ENCODE measurements at places on chromosomes 1 and 21.

DNA sequence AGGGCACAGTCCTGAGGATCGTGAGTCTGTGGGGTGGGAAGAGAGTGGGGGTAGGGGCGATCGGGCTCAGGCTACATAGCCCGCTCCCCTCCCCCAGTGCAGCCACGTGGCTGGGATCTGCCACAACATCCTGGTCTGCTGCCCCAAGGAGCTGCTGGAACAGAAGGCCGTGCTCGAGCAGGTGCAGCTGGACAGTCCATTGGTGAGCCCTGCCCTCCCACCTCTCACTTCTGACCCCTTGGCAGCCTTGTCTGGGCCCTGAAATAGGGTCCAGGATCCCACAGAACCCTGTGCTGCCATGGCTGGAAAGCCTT, 5.0 kb downstream of the CNKSR1 start:
- DNase-seq: no peak

DNA sequence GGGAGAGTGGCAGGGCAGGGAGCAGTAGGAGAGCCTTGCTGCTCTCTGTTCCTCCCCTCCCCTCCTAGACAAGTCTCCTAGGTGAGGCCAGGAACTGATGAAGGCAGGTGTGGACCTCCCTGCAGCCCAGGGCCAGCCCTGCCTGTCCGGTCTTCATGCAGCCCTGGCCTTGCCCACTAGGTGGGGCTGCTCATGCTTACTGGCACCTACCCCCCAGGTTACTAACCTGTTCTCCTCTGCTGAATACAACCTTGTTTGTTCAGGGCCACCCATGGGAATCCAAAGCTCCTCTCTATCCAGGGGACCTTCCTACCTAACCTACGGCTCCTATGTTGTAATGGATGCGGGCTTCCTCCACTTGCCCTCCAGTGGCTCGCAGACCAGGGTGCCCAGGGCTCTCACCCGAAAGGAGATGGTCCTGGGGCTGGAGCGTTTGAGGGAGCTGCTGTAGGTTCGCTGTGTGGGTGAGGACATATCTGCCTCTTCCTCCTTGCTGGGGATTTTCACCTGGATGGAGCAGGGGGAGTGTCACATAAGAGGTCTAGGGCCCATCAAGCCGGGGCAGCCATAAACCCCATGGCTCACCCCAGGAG, 7.9 kb upstream of the TNNT2 start:
- no peak for DNase-seq

DNA sequence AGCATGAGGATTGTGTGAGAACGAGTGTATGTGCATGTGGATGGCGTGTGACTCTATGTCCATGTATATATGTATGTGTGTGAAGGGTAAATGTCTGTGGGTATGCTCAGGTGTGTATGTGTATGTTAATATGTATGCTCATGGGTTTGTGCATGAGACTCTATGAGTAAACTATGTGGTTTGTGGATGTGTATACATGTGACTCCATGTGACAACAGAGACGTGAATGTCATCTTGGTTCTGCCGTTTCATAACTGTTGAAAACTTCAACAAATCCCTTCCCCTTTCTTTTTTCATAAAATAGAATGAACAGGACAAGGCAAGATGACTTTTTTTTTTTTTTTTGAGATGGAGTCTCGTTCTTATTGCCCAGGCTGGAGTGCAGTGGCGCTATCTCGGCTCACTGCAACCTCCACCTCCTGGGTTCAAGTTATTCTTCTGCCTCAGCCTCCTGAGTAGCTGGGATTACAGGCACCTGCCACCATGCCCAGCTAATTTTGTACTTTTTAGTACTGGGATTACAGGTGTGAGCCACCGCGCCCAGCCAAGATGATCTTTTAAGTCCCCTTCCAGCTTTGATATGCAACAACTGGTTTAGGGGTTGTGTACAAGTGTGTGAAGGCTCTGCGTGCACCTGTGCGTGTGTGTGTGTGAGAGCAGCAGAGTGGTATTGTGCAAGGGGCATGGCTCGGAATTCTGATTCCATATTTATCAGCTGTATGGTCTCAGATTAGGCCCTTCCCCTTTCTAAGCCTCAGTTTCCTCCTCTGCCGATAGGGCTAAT, 106.3 kb downstream of the EBNA1BP2 start:
- no peak for DNase-seq

- no peak for DNase-seq
These were observed 38.6 kb downstream of the BMP8A start for GRCh38 chr1:39529901-39530535.

- no peak for DNase-seq
These were observed 59.7 kb upstream of the TIAM1 start for GRCh38 chr21:31403596-31404333.

DNA sequence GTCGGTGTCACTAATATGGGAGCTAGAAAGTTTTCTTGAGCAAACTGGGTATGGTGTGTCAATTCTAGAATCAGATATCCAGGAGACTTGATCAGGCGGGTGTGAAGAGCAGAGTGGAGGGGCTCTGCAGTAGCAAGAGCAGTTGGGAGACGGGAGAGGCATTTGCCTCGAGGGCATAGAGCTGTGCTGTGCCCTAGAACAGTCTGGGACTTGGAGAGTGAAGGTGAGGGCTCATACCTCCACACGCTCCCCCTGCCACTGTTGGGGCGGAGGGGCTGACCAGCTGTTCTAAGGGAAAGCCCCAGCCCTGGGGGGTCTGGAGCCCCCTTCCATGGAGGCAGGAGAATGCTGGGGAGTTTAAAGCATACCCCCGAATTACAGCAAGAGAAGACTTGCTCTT, 33.8 kb downstream of the SIM2 start:
- DNase-seq: no peak
